Stimulated activated CD4-positive, alpha-beta T cell treated with anti-CD3 and anti-CD28 coated beads, TNF-alpha, amount 100 ng/mL, for 24 hours (primary cell): ENCODE measurements at places on chromosomes 12 and 14.

DNA sequence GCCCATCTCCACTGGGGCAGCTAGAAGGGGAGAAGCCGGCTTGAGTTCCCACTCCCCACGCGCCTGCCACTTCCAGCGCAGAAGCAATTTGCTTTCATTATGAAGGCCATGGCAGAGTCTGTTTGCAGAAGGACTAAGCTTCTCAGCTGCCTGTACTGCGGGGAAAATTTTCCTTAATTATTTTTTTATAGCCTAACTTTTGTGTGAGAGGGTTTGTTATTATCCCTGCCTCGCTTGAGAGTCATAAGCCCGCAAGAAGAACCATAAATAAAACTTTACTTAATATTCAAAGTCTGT is 56.0 kb upstream of the DLK1 start:
- DNase-seq: no peak

- no peak for DNase-seq
These were observed 194.5 kb downstream of the C12orf75 start for GRCh38 chr12:105524961-105525360.

- DNase-seq: no peak
These were observed 43.8 kb downstream of the SENP1 start for GRCh38 chr12:48061938-48062719.

- DNase-seq: no peak
These were observed 15.1 kb upstream of the CISTR start for GRCh38 chr12:53766881-53767280.

DNA sequence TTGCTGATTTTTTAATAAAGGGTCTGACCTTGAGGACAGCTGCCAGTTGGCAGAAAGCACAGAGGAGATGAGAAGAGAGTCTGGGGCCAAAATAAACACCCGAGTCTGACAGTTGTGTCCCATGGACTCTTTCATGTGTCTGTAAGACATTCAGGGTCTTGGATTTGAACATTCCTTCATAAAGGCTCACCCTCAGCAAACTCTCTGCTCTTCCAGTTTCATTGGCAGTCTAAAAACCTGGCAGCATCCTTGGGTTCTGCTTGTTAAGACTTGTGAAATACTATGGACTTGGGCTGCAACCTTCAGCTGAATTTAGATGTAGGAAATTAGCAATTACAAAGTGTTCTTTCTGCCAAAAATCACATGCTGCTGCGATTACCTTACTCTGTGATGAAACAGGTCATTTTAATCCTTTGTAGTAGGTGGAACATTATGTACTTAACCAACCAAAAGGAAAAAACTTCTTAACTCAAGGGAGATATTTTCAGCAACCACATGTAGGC is 32.0 kb upstream of the LMNTD1 start:
- DNase-seq: no peak

GRCh38 chr12:115859231-115859630 is 418.3 kb downstream of the MED13L start:
- no peak for DNase-seq

GRCh38 chr12:68609998-68610369 is 715 bp upstream of the RAP1B start:
- no peak for DNase-seq

DNA sequence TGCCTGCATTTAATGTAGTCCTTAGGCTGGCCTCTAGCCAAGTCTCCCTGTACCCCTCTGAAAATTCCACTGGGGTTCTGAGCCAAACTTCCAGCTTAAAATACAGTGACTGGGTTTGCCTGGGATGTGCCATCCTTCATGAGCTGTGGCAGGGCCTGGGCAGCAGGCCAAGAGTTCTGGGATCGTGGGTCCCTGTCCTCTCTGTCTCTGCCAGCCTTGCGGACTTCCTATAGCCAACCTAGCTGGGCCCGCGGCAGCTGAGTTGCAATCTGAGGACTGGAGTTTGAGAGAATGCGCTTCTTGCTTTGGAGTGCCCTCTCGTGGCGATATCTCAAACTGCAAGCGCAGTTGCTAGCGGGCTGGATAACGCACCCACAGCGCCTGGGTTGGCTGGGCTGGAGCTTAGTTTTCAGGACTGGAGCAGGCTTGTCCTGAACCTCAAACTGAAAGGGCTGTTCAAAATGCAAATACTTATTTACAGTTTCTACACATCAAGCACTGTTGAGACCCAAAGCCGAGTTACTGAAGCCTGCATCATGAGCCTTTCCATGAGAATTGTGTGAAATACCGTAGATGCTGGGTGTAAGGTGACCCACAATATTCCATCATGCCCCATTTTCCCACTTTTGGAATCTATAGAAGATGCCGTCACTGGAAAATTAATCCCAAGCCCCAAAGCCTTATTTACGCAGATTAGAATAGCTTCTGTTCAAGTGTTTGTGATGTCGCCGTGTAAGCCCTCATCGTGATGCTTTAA is 7.3 kb upstream of the IFI27L2 start:
- peak; percentile 71 for DNase-seq
